ENCODE measurements at places on chromosomes 5 and 9.

- DNase-seq, result no peak
Measured at GRCh38 chr5:109450129-109450877, 40.5 kb upstream of the PJA2 start.

DNA sequence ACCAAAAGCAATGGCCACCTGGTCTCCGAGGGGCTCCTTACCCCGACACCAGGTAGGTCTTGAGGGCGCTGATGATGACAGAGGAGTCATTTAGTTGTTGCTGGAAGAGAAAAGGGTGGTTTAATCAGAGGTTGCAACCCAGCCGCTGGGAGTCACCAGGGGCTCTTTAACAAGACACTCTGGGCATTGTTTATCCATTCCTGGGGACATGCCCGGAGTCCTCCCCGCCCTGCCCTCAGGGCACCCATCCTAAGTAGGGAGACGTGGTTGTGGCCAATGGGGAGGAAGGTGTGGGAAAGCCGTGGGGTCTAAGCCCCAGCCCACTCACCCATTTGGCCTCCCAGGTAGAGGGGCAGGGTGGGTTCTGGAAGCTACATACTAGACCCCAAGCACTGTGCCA is 3.1 kb downstream of the PTGES2 start:
- DNase-seq, result no peak

- no peak for DNase-seq
Measured at GRCh38 chr9:93105620-93106019, 9.6 kb downstream of the CARD19 start.

- DNase-seq, result no peak
Measured at GRCh38 chr5:158635565-158635964, 464.2 kb downstream of the EBF1 start.

Measured in CD4-positive, alpha-beta T cell treated with Interleukin-12 subunit alpha and Interleukin-12 subunit beta, for 1 hour (primary cell).